CD4-positive, CD25-positive, alpha-beta regulatory T cell (primary cell): ENCODE measurements at places on chromosomes 2 and 18.

DNA sequence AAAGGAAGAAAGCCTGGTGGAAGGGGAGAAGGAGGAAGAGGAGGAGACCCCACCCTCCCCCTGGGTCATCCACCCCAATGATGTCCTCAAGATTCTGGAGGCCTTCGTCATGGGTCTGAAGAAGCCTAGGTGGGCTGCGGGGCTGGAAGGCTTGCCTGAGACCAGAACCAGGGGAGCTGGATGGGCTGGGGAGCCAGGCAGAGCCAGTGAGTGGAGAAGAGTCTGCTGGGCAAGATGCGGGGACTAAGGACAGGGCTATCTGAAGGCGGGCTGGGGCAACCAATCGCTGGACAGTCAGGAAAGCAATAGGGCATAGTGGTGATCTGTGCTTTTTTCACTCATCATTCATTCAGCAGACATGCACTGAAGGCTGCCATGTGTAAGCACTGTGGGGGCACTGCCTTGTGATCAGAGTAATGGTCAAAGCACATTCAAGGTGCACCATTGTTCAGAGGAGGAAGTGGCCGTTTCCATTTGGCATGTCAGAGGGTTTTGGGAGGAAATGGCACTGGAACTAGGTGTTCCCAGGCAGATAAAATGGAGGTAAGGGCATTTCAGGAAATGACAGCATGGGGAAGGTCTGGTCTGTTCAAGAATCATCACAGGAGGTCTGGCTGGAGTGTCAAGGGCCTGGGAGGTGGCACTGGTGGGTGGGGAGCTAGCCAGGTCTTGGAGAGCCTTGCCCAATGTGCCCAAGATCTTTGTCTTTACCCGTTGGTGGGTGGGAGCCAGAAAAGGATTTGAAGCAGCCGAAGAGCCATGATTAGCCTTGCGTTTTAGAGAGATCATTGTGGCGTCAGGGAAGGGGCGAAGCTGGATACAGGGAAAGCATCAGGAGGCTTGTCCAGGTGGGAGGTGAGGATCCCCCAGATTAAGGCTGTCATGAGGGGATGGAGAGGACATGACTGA is 24.2 kb downstream of the OTOF start:
- no peak for DNase-seq

DNA sequence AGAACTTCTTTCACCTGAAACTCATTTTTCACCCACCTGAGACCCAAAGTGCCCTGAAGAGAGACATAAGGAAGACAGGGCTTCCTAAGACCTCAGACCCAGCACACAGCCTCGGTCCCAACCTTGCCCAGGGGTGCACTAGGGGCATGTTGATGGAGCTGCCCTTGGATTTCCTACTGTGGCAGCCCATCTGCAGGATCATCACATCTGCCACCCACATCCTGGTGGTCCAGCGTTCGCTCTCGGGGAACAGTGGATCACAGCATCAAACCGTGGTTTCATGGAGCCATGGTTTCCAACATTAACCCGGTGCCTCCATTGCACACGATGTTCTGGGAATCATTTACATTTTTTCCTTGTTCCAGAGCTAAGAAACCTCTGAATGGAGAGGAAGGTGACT is 186.4 kb downstream of the TFCP2L1 start:
- DNase-seq = no peak

DNA sequence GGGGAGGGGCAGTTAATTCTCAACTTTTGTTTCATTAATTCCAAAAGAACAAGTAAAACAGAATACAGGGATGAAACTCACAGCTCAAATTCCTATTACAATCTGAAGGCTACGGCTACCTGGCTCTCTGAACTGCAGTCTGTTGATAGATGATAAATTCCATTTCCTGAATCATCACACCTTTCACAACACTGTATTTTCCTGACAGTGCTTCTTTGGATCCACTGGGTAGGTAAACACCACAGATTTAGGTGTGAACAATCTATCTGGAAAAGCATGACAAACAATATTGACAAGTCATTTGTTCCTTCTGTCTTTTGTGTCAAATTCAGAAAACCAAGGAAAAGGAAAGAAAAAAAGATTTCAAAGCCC is 843.2 kb downstream of the LRRTM4 start:
- DNase-seq = no peak

DNA sequence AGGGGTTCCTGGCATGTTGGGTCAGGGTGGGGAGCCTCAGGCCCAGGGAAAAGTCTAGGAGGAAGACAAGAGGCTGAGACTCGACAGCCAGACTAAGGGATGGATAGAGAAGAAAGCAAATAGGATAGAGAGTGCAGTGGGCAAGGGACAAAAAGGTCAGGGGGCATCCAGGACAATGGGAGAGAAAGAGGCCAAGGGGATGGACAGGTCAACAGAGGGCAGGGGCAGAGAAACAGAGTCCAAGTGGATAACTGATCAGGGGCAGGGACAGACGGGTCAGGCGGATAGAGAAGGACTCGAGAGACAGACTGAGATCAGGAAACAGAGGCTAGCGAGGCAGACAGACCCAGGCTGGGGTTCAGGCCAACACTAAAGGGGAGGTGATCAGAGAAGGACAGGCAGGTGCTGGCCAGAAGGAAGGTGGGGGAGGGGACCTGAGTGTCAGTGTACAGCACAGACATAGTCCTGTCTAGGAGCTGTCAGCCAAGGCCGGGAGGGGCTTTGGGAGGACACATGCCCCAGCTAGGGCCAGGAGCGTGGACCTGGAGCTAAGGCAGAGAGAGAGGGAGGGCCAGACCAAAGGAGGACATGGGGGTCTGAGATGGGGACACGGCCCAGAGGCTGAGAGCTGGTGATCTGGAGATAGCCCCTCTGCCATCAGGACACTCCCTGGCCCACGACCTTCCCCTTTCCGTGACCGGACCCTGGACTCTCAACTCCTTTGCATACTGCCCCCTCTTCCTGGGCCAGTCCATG is 12.2 kb downstream of the ASIC4 start:
- no peak for DNase-seq

DNA sequence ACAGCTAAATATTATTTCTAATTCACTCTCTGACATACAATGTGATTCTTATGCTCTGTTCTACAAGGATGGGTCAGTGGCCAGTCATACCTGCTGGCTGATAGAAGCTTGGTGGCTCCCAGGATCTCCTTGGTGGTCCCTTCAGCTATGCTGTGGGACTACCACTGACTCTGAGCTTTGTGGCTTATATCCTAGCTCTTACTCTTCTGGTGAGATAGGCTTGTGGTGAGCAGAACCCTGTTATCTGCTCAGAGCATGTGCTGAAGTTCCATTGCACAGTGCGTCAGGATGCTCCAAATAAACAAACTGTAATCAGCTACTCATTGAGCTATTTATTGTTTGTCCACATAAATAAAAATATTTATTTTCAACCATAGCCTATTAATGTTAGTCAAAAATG is 51.7 kb downstream of the MFSD6 start:
- no peak for DNase-seq

DNA sequence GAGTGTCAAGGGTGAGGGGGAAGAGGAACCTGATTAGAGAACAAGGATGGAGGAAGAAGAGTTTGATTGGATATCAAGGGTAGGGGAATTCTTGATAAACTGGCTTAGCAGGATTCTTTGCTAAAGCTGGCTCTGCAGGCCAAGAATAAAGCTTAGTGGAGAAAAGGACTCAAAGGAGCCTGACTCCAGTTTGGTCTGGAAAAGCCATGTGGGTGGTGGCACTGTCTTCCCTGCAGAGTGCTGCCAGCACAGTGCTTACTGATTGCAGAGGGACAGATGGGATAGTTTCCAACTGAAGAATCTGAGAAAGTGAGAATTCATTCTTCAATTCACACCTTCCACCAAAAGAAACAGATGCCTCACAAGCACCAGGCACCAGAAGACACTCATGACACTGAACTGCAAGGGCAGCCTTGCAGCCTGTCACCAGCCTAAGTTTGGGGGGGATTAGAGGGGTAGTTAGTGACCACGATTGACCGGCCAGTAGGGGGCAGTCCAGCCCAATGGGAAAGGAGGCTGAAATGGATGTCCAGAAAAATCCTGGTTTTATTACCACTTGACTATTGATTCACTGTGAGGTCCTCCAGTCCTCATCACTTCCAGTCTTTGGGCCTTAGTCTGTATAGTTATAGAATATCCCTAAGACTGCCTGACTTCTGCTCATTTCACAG is 334.5 kb downstream of the SMAD2 start:
- DNase-seq = no peak

- DNase-seq = no peak
Measured at GRCh38 chr2:18752022-18752493, 162.7 kb upstream of the NT5C1B start.

DNA sequence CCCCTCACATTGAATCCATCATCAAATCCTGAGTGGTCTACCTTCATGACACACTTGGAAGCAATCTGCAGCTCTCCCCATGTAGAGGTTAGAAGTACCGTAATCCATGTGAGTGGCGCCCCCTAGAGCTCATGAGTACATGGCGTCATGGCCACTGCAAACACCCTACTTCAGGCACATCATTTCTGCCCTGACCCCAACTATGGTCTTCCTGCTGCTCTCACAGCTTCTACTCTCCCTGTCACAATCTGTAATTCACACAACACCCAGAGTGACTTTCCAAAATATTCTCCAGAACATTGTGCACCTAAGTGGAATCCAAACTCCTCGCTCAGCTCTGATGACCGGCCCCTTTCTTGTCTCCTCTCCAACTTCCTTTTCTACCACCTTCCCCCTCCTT is 141.9 kb downstream of the ANKRD44 start:
- DNase-seq = peak; percentile 47

GRCh38 chr2:109385506-109385905 is 228.3 kb downstream of the SEPTIN10 start:
- no peak for DNase-seq

GRCh38 chr18:45237343-45238098 is 377.8 kb upstream of the SLC14A2 start:
- DNase-seq = no peak

DNA sequence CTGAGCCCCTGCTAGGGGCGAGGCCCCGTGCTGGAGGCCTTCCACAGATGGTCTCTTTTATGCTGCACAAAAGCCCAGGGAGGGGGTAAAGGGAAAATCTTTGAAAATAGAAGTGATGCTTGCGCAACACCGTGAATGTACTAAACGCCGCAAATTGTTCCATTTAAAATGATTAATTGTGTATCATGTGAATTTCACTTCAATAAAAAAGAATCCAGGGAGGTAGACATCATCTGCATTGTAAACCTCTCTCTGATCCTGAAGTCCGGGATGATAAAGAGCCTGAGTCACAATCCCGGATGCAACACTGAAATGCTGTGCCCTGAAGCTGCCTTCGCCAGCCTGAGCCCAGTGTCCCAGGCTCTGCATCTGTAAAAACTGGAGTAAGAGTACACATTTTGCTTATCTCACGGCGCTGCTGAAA is 107.7 kb upstream of the PPP1CB start:
- no peak for DNase-seq

DNA sequence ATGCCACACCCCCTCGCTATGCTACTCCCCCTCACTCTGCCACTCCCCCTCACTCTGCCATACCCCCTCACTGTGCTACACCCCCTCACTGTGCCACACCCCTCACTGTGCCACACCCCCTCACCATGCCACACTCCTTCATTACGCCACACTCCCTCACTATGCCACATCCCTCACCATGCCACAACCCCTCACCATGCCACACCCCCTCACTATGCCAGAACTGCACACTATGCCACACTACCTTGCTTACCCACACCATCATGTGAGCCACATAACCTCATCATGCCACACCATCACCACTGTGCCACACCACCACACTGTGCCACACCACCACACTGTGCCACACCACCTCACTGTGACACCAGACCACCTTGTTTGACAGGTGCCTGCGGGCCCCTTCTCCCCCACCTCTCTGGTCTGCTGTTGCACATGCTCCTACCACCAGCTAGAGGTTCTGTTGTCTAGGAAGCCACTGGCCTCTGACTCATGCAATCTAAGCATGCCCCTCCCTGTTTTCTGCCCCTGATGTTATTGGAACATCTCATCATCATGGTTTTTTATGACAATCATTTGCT is 22.0 kb downstream of the MARCHF4 start:
- peak; percentile 52 for DNase-seq

DNA sequence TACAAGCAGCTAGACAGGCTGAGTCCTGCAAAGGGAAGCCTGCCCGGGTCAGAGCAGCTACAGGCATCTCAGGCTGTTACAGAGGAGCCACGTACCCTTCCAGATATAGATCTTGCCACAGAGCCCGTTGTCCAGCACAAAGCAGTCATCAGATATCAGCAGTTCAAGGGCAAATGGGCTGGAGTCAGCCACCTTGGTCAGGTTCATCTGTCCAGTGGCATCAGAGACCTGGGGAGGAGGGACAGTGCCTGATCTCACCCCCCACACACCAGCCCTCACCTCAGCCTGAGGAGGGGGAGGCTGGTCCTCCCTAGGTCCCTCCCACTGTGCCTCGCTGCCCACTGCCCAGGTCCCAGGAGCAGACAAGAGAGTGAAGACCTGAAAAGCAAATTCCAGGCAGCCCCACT is 12.2 kb downstream of the CAPG start:
- DNase-seq = no peak

- no peak for DNase-seq
Measured at GRCh38 chr2:149849136-149849535, 261.6 kb upstream of the MMADHC start.

DNA sequence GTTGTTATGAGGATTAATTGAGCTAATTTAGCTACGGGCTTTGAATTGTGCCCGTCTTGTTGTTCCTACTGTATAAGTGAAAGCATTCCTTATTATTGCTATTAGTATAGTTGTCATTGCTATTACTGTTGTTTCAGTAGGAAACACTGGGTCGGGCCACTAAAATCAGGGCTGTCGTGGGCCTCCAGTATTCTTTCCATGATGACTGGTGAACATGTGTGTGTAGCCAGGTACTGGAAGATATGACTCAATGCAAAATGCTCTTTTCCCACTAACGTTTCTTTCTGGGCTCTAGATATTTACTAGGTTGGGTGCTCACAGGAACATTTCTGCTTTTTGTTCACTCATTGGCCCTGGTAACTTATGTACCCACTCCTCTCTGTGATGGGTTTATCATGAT is 4.9 kb downstream of the TTL start:
- DNase-seq = no peak

DNA sequence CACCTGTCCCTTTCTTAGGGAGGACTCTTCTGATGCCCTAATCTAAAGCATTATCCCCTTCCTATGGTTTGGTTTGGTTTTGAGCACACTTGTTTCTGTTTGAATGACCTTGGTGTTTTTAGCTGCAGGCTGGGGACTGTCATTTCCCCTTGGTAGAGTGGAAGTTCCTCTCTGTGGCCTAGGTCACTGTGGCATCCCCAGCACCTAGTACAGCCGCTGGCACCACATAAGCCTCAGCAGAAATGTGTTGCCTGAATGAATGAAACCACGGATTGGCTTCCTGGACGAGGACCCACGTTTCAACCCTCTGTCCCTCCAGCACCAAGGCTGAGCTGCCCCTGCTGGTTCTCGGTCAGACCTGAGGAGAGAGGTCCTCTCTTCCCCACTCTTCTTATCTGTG is 159.9 kb downstream of the CTIF start:
- DNase-seq = peak; percentile 29

- DNase-seq = no peak
Measured at GRCh38 chr2:217916504-217917254, 86.1 kb downstream of the TNS1 start.

DNA sequence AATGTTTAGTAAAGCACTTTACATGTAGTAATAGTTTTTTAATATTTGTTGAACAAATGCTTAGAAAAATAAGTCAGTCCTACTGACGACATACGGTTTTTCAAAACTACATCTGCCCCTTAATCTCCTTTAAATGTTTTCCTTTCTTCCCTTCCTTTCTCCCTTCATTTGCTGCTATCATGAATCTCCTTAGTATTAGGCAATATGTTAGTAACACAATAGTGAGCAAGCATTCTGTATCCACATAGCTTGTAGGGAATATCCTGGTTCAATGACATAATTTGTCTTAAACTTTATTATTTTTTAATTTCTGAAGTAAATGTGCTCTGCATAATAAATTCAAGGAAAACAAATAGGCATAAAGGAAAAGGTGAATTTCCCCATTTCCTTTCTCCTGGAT is 79.1 kb downstream of the ACSL3 start:
- DNase-seq = no peak
